NCI-H1436 treated with DMSO at 0.1 percent for 48 hours (cell line): ENCODE measurements at places on chromosomes 2 and 18.

GRCh38 chr18:59005262-59005661 lies 134.4 kb upstream of the SEC11C start:
- DNase-seq, result no peak

- no peak for DNase-seq
These were observed 3.5 kb upstream of the UGT1A1 start for GRCh38 chr2:233756429-233757081.

- DNase-seq, result no peak
These were observed 122.9 kb downstream of the DDX1 start for GRCh38 chr2:15714609-15715008.

DNA sequence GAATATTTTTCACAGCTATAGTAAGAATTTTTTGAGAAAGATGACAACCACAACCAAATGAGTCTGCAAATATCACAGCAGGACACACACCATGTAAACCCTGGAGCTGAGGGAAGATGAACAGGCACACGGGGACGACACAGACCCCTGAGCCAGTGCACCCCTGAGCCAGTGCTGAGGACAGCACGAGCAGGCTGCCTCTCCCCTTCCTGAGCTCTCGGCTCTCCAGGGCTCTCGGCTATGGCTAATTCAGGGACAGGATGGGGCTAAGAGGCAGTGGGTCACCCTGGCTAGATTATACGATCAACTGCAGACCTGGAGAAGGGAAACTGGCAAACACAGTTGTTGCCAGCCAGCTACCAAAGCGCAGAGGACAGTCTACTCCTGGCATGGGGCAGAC lies 41.4 kb downstream of the TGFBRAP1 start:
- no peak for DNase-seq

GRCh38 chr2:64859312-64860212 lies 129.6 kb upstream of the SLC1A4 start:
- DNase-seq, result no peak

GRCh38 chr18:59219672-59220163 lies at the start of gene GRP:
Gene GRP (plus strand): TSS chr18:59220158. CDS start chr18:59220266, 108 bp downstream.
- no peak for DNase-seq

- no peak for DNase-seq
These were observed 16.1 kb upstream of the DPP4 start for GRCh38 chr2:162090109-162090508.

DNA sequence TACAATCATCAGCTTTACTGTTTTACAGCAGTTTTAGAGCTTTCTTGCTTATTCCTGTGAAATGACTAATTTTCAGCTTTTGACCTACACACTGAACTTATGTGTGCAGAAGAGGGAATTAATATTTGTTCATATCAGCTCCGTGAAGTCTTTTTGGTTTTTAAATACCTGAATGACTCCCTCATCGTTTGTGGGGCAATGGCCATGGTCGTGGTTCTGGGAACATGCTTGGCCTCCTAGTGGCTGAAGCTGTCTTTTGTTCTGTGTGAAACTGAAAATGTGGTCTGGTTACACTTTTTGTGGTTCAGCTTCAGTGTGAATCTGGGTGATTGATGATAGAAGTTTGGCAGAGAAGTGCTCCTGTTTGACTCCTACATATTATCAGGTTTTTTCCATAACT lies 408.1 kb downstream of the THSD7B start:
- DNase-seq, result no peak

GRCh38 chr18:79197531-79197930 lies 128.3 kb downstream of the ATP9B start:
- DNase-seq, result peak; percentile 54

DNA sequence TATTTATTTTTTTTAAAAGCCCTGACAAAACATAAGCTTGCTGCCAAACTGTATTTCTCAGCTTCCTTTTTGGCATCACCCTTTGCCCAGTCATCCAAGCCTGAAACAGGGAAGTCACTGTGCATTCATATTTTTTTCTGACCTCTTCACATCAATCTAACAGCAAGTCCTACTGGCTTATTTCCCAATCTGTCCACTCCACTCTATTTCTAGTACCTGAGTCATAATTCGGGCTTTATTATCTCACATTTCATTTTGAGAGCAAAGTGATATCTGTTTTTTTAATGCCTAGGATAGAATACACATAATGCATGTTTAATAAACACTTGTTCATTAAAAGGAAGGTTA lies 5.1 kb downstream of the HNMT start:
- DNase-seq, result no peak

- no peak for DNase-seq
These were observed 27.0 kb downstream of the GAD1 start for GRCh38 chr2:170843656-170844055.

- DNase-seq, result no peak
These were observed 312.2 kb downstream of the LRATD1 start for GRCh38 chr2:14944562-14945346.
